Uterus (tissue), 4 donors: ENCODE measurements at places on chromosomes 12 and 14. TPM values are rescaled to one million over a fixed set of nuclear protein-coding genes. Genes with fewer than 3 reads are reported as not detected.

Gene PLEKHA5
- total RNA-seq = 12.6 TPM

Gene SRRM4
- total RNA-seq = 0.09 TPM

Gene SLC7A7
- 15.6 TPM for total RNA-seq

Gene ZFHX2
- total RNA-seq = not detected

Gene KCNC2
- not detected for total RNA-seq

Gene PCED1B
- 9.5 TPM for total RNA-seq
